ENCODE measurements at places on chromosomes 1 and 21. TPM values are rescaled to one million over a fixed set of nuclear protein-coding genes. Genes with fewer than 3 reads are reported as not detected.

The SPATC1L gene
- total RNA-seq, result 9.0 TPM

DNA sequence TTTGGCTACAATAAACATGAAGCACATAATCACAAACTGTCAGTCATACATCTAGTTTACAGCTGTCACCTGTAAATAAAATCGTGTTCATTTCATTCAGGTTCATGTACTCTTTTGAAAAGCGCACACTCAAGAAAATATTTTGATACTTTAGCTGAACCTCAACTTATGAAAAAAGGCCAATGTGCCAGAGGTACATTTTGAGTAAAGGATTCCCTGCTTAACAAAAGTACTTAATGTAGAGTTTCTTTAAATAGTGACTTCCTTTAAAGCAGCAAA lies 37.7 kb upstream of the SLC30A10 start:
- no peak overlapping the region for H3K4me3 ChIP-seq
- no peak for DNase-seq
- no peaks in the 10 kb centered on the region for H3K27me3 ChIP-seq
- H3K4me1 ChIP-seq, result no peaks in the 10 kb centered on the region
- no peak overlapping the region for H3K27ac ChIP-seq

- no peaks in the 10 kb centered on the region for H3K36me3 ChIP-seq
- no peaks in the 10 kb centered on the region for H3K4me1 ChIP-seq
- no peaks in the 10 kb centered on the region for H3K27me3 ChIP-seq
- no peak overlapping the region for H3K4me3 ChIP-seq
- H3K27ac ChIP-seq, result no peak overlapping the region
These were observed 23.5 kb downstream of the DNAJC6 start for GRCh38 chr1:65332821-65333220.

- H3K4me3 ChIP-seq, result peak overlapping the region; percentile 73
- no peaks in the 10 kb centered on the region for H3K27me3 ChIP-seq
- H3K27ac ChIP-seq, result peak overlapping the region; percentile 94
- H3K36me3 ChIP-seq, result no peaks in the 10 kb centered on the region
These were observed 5.1 kb downstream of the HSPB7 start for GRCh38 chr1:16012590-16013219.

GRCh38 chr1:212482006-212482636 lies 49.4 kb downstream of the NENF start:
- no peak overlapping the region for H3K27ac ChIP-seq
- H3K27me3 ChIP-seq, result no peaks in the 10 kb centered on the region
- H3K36me3 ChIP-seq, result no peaks in the 10 kb centered on the region
- no peak overlapping the region for H3K4me3 ChIP-seq
- no peak for DNase-seq

DNA sequence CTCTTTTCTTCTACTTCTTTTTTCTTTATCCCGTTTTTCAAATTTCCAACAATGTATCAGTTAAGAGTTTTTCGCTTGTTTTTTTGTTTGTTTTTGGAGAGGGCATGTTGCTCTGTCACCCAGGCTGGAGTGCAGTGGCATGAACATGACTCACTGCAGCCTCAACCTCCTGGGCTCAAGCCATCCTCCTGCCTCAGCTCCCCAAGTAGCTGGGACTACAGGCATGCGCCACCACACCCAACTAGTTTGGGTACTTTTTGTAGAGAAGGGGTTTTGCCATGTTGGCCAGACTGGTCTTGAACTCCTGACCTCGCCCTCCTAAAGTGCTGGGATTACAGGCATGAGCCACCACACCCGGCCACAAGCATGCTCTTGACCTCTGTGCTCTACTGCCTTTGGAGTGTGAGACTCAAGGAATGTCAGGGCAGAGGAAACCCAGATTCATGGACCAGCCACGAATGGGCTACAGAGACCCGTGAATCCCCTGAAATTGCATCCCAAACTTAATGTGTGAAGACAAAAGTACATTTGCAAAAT lies 65.1 kb upstream of the HSD17B7 start:
- no peak overlapping the region for H3K27ac ChIP-seq
- DNase-seq, result no peak
- H3K27me3 ChIP-seq, result no peaks in the 10 kb centered on the region
- H3K36me3 ChIP-seq, result no peaks in the 10 kb centered on the region

GRCh38 chr1:151540021-151540981 lies at the start of gene TUFT1:
TSS of gene TUFT1 (plus strand) at chr1:151540309. CDS start at chr1:151540367, 58 bp downstream.
- peak within 1 kb of the TSS; percentile 67 for H3K27ac ChIP-seq
- peaks cover 11% of the 10 kb centered on the region for H3K27me3 ChIP-seq
- H3K4me3 ChIP-seq, result peak within 1 kb of the TSS; percentile 48
- no peaks in the 10 kb centered on the region for H3K36me3 ChIP-seq

GRCh38 chr1:90550626-90551406 lies 166.3 kb downstream of the BARHL2 start:
- no peaks in the 10 kb centered on the region for H3K4me1 ChIP-seq
- no peak for DNase-seq
- peaks cover 7% of the 10 kb centered on the region for H3K27me3 ChIP-seq
- no peak overlapping the region for H3K4me3 ChIP-seq
- no peaks in the 10 kb centered on the region for H3K36me3 ChIP-seq

GRCh38 chr1:1199961-1200875 lies 6.2 kb downstream of the TNFRSF18 start:
- no peak overlapping the region for H3K27ac ChIP-seq
- peaks cover 7% of the 10 kb centered on the region for H3K4me1 ChIP-seq
- peaks cover 25% of the 10 kb centered on the region for H3K27me3 ChIP-seq
- H3K36me3 ChIP-seq, result no peaks in the 10 kb centered on the region

Measured in heart right ventricle (tissue), 16 donors.